ENCODE measurements at places on chromosomes 3 and 15.

- DNase-seq: peak; percentile 11
Observed at GRCh38 chr15:56821721-56822425, 88.6 kb upstream of the ZNF280D start.

- DNase-seq: no peak
Observed at GRCh38 chr15:70486012-70486411, 277.3 kb downstream of the UACA start.

- no peak for DNase-seq
Observed at GRCh38 chr15:30671309-30671708, 45.4 kb downstream of the ARHGAP11B start.

GRCh38 chr3:128946411-128946810, 47.5 kb downstream of the CFAP92 start:
- no peak for DNase-seq

- no peak for DNase-seq
Observed at GRCh38 chr15:98626153-98626552, 22.2 kb upstream of the IGF1R start.

DNA sequence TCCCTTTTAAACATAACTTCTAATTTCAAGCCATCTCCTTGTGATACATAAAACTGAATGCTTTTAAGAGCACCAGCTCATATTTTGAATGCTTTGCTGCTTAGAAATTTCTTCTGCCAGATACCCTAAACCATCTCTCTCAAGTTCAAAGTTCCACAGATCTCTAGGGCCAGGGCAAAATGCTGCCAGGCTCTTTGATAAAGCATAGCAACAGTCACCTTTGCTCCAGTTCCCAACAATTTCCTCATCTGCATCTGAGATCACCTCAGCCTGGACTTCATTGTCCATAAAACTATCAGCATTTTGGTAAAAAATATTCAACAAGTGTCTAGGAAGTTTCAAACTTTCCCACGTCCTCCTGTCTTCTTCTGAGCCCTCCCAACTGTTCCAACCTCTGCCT, 17.5 kb downstream of the OSTN start:
- DNase-seq: no peak

DNA sequence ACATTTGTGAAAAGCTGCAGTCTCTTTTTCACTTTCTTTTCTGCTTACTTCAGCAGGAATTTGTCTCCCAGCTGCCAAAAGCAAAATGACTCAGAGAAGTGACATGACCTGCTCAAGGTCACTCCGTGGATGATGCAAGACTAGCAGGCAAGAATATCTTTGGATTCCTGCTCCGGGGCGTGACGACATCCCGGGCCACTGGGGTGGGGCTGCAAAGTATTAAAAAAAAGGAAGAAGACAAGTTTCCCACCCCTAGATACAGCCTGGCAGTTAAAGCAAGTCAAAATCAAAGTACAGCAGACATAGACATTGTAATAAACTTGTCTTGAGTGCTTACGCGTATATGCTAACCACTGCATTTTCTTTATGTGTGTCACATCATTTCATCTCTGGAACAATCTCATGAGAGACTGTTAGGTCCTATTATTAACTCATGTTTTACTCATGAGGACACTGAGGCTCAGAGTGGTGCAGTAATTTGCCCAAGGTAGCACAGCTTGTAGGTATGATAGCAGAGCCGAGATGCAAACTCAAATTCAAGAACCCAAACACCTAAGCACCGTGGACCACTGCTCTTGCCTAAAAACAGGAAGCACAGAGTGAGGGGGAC, 485.2 kb upstream of the PROK2 start:
- DNase-seq: no peak

GRCh38 chr3:165918657-165918979, 81.4 kb upstream of the BCHE start:
- no peak for DNase-seq

- DNase-seq: no peak
Observed at GRCh38 chr3:18892047-18892446, 256.3 kb upstream of the KCNH8 start.

DNA sequence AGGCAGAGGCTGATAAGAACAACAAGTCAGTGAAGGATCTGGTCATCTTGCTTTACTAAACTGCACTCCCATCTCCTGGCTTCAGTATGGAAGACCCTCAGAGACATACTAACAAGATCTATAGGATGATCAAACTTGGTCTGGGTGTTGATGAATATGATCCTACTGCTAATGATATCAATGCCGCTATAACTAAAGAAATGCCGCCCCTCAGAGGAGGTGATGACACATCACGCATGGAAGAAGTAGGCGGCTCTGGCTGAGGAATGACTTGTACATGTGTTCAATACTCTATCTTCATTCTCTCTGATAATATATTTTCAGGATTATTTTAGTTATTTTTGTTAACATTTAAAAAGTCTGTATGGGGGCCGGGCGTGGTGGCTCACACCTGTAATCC, 17.5 kb upstream of the EIF2B5 start:
- DNase-seq: no peak

GRCh38 chr3:6679510-6679909, 181.4 kb upstream of the GRM7 start:
- no peak for DNase-seq

DNA sequence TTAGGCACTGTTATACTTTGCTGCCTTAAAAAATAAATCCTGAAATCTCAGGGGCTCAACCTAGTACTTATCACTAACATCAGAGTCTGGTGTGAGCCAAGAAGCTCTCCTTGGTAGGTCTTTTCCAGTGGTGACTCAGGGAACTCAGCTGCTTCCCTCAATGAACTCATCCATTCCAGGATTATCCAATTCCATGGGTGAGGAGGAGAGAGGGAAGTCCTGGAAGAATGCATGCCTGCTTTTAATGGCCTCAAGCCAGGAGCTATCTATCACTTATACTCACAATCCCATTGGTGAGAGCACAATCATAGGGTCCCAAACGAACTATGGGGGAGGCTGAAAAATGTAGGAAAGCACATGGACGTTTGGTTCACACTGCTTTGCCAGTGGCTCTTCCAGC, 113.6 kb downstream of the POLR2M start:
- no peak for DNase-seq

DNA sequence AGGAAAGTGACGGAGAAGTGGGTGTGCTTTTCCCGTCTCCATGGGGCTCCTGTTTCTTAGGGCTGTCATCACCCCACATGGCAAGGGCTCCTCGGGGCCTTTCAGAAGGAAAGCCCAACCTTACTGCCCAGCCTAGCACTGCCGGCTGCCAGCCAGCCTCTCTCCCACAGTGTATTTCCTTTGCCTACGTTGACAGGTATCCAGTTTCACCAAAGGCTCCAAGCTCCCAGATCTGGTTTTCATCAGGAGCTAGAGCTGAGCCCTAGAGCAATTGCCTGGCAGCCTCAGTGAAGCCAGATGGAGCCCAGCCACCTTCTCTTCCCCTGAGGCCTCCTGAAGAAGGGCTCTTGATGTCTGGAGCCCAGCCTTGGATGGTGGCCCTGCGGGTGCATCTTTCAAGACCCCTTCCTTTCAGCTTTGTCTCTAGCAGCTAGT, 20.2 kb downstream of the CRABP1 start:
- no peak for DNase-seq

- DNase-seq: peak; percentile 11
Observed at GRCh38 chr3:120795017-120795648, 52.6 kb downstream of the GTF2E1 start.

DNA sequence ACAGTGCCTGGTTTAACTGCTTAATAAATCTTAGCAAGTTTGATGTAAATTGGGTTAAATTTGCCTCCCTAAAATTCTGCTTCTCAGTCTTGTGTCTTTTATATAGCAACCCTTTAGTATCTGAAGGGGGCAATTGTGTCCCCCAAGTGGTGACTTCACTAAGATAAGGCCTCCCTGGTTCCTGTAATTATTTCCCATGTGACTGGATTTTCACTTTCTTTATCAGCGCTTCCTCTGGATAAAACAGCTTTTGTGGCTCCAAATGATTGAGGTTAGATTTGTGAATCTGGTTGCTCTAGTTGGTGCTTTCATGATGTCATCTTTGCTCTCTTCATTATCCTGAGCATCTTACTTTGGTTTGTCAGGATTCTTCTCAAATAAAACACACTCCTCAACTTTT, 334.3 kb upstream of the CTDSPL start:
- DNase-seq: no peak

GRCh38 chr3:182787302-182788036, 5.8 kb upstream of the ATP11B start:
- no peak for DNase-seq

GRCh38 chr3:117691526-117691925, 981.9 kb downstream of the TUSC7 start:
- no peak for DNase-seq

DNA sequence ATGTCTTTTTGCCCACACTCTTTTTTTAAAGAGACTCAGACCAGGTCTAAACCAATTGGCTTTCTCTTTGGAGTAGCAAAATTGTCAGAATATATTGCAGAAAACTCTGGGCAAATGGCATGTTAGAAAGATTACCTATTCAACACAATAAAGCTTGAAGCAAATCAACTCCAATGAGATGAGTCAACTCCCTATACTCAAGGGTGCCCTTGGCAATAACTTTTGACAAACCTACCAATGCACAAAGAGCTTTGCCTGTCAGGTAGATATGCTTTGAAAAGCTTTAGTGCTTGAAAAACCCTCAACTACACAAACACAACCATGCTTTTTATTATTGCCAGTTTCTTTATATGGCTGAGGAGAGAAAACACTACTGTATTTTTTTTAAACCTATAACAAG, 137.7 kb upstream of the GRM7 start:
- DNase-seq: no peak

- DNase-seq: no peak
Observed at GRCh38 chr15:95134431-95135110, 903.2 kb downstream of the MCTP2 start.

DNA sequence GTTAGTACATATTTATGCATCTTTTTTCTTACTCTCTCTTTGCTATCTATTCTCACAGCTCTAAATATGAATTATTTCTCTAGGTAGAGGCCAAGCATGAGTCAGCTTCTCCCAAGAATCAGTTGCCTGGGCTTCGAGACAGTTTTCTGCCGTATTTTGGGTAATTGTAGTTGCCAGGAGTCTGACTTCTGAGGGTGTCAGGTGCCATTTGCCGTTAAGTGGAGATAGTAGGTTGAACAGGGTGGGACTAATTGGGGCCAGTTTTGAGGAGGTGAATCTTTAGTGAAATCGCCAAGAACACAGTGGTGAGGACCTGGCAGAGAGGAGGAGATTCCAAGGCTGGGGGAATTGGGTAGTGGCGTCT, 7.8 kb upstream of the NRROS start:
- DNase-seq: no peak

GRCh38 chr15:45394681-45395080, 16.3 kb upstream of the GATM start:
- DNase-seq: no peak

DNA sequence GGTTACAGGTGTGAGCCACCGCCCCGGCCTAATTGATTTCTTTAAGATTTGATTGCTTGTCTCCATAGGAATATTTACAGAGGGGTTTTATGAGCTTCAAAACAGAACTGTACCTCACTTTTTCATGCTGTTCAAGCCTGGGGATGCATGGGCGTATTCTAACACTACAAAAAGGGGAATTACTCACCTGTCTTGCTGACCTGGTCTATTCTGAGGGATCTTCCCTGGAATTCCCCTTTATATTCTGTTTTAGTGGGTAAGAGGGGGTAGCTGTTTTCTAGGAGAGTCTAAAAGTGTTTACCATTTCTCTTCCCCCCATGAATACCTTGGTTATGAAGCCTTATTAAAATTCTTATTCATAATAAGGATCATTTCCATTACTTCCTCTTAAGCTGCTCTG, 48.1 kb downstream of the NME9 start:
- no peak for DNase-seq

GRCh38 chr3:154214306-154214705, 93.1 kb downstream of the ARHGEF26 start:
- DNase-seq: no peak

GRCh38 chr15:37773111-37773860, 161.2 kb upstream of the TMCO5A start:
- no peak for DNase-seq
